Activated CD8-positive, alpha-beta memory T cell treated with anti-CD3 and anti-CD28 coated beads for 4 hours (primary cell): ENCODE measurements at places on chromosomes 5 and 9.

GRCh38 chr9:16960084-16960483 lies 89.6 kb upstream of the BNC2 start:
- no peak for DNase-seq

GRCh38 chr9:32989660-32990059 lies 11.8 kb downstream of the APTX start:
- no peak for DNase-seq

- DNase-seq: peak; percentile 80
Observed at GRCh38 chr9:127423934-127424675, at the start of gene ZNF79. ZNF79 (plus strand) TSS chr9:127424382; CDS start chr9:127424788, 406 bp downstream.

- no peak for DNase-seq
Observed at GRCh38 chr9:116124472-116125040, 29.0 kb upstream of the PAPPA start.

DNA sequence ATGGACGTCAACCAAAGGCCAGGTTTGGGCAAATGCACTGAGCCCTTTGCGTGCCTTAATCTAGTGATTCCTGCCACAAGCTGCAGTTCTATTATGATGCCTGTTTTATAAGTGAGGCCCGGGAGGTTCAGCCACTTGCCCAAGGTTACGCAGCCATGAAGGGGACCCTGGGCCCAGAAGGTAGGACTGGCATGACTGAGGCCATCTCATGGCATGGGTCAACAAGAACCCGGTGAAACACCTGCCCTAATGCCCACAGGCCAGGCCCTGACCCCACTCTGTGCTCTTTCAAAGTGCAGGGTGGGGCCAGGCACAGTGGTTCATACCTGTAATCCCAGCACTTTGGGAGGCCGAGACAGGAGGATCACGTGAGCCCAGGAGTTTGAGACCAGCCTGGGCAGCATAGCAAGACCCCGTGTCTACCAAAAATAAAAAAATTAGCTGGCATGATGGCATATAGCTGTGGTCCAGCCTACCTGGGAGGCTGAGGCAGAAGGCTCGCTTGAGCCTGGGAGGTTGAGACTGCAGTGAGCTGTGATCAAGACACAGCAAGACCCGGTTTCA lies 8.6 kb downstream of the NINJ1 start:
- no peak for DNase-seq

DNA sequence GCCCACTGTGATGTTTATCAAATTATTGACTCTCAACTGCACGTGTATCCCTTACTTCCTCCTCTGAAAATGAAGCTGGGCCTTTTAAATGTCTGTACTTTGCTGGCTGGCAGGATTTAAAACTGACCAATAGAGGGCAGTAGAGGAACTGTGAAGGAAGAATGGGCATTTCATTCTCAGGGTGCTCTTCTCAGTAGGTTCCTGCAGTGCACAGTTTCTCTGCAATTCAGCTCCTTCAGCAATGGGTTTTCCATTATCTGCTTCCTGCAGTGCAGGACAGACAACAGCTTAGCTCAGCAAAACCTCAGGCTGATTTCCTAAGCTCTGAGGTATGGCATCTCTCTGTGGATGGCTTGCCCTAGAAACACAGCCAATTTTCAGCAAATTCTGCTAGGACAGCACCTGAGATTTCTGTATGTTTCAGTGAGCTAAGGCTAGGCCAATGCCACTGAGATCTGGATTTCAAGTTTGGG lies 298.4 kb upstream of the PRDM9 start:
- DNase-seq: no peak

- no peak for DNase-seq
Observed at GRCh38 chr5:10323588-10324488, 16.1 kb upstream of the CMBL start.

- DNase-seq: no peak
Observed at GRCh38 chr9:78905986-78906755, 609.2 kb downstream of the PSAT1 start.

DNA sequence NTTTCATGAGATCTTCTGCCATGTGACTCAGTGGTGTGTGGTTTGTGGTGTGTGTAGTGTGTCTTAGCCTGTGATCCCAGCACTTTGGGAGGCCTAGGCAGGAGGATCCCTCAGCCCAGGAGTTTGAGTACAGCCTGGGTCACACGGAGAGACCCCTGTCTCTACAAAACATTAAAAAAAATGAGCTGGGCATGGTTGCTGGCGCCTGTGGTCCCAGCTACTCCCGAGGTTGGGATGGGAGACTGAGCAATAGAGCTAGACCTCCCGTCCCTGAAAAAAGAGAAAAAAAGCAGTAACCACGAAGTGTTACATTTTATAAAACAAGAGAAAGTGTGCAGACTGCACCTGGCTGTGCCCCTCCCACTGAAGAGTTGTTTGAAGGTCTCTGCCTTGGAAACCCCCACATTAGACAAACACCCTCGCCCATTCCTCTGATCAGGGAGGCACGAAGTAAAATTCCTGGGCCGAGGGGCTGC lies 21.2 kb upstream of the RNU6ATAC start:
- no peak for DNase-seq

GRCh38 chr9:20804489-20805250 lies 120.6 kb downstream of the FOCAD start:
- DNase-seq: no peak

DNA sequence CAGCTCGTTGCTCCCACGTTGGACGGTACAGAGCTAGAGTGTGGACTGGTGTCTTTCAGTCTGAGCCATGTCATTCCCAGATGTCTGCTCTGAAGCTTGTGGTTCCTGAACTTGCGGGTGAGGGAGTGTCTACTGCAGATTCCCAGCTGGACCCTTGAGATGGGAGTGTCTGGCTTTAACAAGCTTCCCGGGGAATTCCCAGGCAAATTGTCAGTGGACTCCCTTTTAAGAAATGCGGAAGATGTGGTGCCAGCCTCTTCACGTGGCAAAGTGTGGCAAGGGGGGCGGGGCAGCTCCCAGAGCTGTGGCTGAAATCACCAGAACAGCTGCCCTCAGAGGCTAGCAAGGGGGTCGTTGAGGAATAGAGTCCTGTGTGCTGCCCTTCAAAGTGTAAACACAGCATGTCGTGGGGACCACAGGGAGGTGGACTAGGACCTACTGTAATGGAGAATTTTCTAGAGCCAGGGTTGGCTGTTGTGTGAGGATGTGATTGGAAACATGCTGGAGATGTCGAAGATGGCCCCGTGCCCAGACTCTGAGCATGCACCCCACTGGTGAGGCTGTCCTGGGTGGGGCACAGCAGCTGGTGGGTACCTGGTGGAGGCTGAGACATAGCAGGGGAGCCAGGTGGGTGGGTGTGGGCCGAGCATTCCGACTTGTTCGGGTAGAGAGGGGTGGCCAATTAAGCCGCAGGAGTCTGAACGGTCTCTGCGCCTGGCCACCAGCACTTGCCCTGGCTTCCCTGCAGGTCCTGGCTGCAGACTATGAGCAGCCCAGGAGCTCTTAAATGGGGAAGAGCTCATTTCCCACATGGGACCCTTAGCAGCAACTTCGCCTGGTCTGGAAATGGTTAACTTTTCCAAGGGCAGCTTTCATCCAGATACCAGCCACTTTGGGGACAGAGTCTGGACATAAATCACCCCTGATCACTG lies 37.4 kb downstream of the PRRX2 start:
- DNase-seq: no peak

DNA sequence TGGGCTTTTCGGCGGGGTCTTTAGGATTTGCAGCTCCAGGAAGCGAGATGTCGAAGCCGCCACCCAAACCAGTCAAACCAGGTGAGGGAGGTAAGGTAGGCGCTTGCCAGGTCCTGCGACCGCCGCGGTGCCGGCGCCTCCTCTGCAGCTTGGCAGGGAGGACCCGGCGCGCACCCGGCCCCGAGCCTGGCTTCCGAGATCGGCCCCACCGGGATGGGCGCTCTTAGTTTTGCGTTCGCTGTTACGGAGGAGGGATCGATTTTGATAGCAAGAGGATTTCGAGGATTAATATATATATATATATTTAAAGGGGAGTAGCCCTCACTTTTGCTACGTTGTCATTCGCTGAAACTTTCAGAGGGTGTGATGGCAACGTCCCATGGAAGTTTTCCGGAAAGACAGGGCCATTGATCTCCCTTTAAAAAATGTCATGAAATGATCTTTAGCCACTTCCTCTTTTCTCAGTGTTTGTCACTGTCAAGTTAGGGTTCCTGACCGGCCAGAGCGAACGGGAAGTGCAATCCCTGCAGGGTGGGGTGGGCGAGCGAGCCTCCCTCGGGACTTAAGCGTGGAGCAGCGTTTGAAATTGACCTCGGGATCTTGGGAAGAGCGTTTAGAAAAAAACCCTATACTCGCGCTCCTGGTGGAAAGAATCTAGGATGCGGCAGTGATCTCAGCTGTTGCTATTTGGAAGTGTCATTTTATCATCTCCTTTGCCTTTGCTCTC lies 495 bp downstream of the OSTF1 start:
- peak; percentile 19 for DNase-seq

DNA sequence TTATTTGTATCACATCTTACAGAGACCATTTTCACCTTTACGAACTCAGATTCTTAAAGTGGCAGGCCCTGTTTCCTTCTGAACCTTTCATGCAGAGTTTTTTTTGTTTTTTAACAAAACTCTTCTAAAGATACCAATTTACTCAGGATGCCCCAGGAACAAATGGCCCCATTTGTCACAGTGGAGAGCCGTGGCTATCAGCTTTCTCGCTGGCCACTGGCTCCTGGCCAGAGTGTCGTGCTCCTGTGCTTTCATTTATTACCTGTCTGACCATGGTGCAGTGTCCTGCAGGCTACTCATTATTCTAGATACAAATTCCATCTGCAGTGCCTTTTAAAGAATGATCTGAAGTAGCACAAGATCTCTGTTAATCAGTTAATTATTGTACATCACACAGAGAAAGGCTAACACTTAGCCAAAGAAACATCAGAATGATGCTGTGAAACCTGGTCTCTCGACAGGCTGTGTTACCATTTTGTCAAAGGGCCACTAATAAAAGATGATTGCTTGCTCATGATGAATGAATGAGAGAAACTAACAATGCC lies 27.8 kb downstream of the ADRA1B start:
- no peak for DNase-seq

GRCh38 chr5:74433255-74433895 lies 207.2 kb downstream of the ENC1 start:
- no peak for DNase-seq

DNA sequence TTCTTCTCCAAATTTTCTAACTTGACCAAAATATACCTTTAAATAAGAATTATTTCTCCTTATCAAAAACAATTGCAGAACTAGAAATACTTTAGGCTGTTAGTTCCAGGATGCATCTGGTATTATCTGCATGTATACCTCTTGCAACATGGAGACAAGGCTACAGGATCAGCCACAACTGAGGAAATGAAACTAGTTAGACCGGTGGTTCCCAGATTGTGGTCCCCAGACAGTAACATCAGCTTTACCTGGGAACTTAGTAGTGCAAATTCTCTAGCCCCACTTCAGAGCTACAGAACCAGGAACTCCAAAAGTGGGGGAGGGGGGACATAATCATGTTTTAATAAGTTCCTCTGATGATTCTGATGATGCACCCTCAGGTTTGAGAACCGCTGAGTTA lies 61.6 kb upstream of the C9orf72 start:
- DNase-seq: no peak

DNA sequence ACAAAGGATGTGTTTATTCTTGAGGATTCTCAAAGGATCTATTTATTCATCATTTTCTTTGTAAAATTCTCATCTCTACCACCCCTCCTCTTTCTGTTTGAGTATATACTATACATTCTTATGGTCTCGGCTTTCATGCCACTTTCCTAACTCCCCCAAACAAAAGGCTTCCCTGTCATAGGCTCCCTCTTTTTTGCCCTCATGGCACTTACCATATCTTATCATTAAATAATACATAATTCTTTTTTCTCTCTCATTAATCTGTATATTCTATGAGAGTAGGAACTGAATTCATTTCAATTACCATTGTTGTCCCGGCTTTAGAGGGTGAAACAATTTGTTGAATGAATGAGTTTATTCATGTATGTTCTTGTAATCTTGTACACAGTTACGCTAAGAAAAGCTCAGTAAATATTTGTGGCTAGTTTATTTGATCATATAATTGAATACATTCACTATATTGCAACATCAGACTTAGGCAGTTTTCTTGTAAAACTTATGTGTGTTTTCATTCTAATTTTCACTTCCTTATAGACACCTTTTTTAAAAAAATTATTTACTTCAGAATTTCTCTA lies 254.6 kb downstream of the EDIL3 start:
- no peak for DNase-seq

- DNase-seq: no peak
Observed at GRCh38 chr5:71701407-71701806, 17.7 kb upstream of the CARTPT start.

- DNase-seq: no peak
Observed at GRCh38 chr5:175837171-175837699, 34.1 kb upstream of the CPLX2 start.

DNA sequence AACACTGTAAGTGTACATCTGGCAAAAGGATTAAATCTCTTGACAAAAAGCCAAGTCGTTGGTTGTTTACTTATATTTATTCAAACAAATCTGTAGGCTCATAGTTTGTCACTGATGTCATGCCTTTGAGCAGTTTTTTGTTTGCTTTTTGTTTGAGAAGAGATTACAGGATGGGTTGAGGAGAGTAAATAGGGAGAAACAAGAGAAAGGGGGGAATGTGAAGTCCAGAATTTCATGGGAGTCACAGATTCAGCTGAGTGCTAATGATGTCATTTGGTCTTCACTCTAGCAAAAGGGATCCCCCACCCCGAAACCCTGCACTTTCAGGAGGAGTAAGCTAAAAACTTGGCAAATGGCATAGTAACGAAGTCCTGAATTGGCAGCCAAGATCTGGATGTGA lies 337.4 kb downstream of the GLIS3 start:
- DNase-seq: no peak

GRCh38 chr5:151174612-151175101 lies 17.1 kb upstream of the ANXA6 start:
- DNase-seq: no peak

DNA sequence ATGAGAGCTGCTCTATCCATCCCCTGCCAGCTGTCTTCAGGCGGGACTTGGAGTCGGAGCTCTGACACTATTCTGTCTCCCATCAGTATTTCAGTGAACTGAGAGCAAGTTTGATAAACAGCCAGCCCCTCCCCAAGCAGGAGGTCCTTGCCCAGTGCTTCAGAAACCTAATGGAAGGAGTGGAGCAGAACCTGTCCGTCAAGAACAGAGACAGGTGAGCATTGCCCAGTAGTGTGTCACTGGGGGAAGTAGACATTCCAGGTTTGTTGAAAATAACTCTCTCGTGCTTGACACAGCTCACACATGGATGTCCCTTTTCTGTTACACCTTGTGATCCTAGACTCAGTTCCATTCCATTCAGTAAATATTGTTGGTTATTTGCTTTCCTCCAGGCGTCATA lies 13.2 kb upstream of the TLX3 start:
- no peak for DNase-seq

DNA sequence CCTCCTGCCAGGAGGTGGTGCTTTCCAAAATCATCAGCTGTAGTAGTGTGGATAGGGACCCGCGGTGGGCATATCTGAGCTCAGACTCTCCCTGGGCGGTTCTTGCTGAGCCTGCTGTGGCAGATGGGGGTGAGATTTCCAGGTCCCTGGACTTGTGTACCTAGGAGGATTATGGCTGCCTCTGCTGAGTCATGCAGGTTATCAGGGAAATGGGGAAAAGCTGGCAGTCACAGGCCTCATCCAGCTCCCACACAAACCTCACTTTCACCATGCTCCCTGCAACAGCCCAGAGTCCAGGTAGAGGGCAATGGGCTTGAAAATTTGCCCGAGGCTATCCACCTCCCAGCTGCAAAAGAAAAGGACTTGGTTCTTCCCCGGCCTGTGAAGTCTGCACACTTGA lies 23.4 kb upstream of the MAMDC2 start:
- no peak for DNase-seq

GRCh38 chr5:172439785-172440477 lies 14.4 kb downstream of the SH3PXD2B start:
- no peak for DNase-seq

- no peak for DNase-seq
Observed at GRCh38 chr9:92059661-92060060, 55.6 kb downstream of the SPTLC1 start.

GRCh38 chr5:67222243-67223025 lies 25.8 kb upstream of the CD180 start:
- no peak for DNase-seq
